ENCODE measurements at places on chromosomes 16 and 17. TPM values are rescaled to one million over a fixed set of nuclear protein-coding genes. Genes with fewer than 3 reads are reported as not detected.

CCL1 gene
- total RNA-seq, result not detected

RAB26 gene
- total RNA-seq, result 0.90 TPM

ALOX15 gene
- under 0.01 TPM for total RNA-seq

SPEM2 gene
- total RNA-seq, result not detected

RNF222 gene
- under 0.01 TPM for total RNA-seq

CHST6 gene
- 1.3 TPM for total RNA-seq

HYDIN gene
- total RNA-seq, result 0.38 TPM

NDRG4 gene
- total RNA-seq, result 2.8 TPM

SOST gene
- not detected for total RNA-seq

CFAP52 gene
- total RNA-seq, result not detected

KCNH6 gene
- not detected for total RNA-seq

ATP2A1 gene
- total RNA-seq, result 0.13 TPM

GP2 gene
- total RNA-seq, result not detected

IL17C gene
- under 0.01 TPM for total RNA-seq
